ENCODE measurements at places on chromosomes 6 and 20.

DNA sequence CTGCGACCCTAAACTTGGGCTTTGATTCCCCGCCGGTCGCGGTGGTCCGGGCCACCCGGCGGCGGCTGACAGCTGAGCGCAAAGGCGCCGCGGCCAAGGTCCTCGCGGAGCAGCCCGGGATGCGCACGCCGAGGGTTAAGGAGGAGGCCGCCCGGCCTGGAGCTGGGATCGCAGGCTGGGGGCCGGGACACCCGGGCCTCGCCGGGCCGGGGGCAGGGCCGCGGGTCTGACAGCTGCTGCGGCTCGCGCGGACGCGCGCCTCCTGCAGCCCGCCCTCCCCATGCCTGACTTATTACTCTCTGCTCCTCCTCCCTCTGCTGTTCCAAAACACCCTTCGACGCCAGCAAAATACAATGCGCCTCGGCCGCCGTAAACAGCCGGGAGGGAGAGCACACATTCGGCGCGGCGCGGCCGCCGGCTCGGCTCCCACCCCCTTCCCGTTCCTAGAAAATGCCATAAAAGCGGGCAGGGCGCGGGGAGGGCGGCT is 746 bp downstream of the BACH2 start:
- DNase-seq = no peak

DNA sequence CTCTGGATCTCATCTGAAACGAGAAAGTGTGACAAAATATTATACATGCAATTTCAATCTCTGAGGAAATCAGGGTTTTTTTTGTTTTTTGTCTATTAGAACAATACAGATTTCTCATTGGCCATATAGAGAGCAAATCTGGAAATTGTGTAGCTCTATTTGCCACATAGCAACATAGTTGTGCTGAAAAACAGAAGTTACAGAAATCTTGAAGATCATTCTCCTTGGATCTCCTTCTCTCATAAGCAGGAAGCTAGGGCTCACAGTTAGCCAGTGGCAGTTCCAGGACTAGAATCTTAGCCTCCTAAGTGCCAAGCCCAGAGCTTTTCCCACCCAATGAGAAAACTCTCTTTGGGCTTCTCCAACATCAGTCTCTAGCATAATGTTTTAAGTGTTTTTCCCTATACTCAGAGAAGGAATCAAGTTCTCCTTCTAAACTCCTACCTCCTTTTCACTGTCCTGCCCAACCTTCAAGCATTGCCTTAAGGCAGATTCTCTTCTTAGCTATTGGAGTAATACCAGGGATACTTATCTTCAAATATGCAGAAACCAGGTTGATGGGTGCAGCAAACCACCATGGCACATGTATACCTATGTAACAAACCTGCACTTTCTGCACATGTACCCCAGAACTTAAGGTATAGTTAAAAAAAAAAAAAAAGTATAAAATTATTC is 211.6 kb downstream of the ALDH8A1 start:
- no peak for DNase-seq

DNA sequence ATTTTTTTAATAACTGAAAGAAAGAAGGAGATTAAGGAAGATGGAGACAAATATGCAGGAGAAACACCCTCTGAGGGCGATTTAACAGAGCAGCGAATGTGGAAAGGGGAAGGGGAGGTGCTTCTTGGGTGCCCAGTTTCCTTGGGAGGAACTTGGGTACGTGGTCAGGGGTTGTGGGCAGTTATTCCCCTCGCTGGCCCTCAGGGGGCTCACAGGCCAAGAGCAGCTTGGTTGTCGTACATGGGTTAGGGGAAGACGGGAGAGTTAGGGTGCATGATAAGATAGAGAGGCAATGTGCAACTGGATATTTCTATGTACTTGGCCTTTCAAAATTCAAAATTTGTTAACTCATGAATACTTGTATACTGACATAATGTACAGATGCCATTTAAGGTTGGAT is 7.0 kb upstream of the TUBB2A start:
- no peak for DNase-seq

DNA sequence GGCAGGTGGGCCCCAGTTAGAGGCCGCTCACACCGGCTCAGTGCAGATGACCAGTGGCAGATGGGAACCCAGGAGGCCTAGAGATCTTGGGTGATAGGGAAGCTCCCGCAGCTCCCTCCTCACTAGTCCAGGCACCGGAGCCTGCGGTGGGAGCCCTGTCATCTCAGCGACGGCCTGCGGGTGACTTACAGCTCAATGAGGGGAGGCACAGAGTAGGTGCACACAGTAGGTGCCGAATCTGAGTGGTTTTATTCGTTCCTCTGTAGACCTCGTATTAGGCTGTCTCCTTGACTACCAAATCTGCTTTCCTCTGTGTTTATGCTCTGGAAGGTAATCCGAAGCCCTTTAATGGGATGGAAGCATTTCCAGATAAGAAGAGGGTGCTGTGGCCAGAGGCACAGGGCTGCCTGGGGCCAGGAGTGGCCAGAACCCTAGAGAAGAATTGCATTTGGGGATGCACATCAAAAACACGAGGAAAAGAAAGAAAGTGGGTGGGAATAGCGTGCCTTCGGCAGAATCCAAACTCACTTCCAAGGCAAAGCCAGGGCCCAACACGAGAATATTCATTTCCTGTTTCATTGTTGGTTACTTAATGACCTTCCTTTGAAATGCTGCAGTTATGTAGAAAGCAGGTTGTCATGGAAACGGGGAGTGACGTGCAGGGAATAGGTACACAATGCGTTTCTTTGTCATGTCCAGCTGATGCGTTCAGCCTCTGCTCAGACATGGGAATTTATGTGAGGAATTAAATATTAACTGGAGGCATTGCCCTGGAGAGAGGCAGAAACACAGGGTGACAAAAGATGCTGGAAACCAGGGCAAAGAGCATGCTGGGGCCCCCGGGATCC is 24.7 kb downstream of the MYT1 start:
- peak; percentile 62 for DNase-seq

- DNase-seq = no peak
Measured at GRCh38 chr6:53020005-53020744, 25.1 kb upstream of the GSTA4 start.

DNA sequence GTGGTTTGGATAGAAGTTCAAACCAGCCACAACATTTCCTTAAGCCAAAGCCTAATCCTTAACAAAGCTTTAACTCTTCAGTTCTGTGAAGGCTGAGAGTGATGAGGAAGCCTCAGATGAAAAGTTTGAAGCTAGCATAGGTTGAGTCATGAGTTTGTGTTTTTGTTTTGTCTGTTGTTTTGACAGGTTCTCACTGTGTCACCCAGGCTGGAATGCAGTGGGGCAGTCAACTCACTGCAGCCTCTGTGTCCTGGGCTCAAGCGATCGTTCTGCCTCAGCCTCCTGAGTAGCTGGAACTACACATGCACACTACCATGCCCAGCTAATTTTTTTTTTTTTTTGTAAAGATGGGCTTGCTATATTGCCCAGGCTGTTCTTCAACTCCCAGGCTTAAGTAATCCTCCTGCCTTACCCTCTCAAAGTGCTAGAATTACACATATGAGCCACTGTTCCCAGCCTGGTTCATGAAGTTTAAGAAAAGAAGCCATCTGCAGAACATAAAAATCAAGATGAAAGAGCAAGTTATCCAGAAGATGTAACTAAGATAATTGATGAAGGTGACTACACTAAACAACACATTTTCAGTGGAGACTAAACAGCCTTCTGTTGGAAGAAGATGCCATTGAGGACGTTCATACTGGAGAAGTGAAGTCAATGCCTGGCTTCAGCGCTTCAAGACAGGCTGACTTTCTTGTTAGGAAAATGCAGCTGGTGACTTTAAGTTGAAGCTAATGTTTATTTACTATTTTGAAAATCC is 96.2 kb downstream of the SMAP1 start:
- DNase-seq = no peak

DNA sequence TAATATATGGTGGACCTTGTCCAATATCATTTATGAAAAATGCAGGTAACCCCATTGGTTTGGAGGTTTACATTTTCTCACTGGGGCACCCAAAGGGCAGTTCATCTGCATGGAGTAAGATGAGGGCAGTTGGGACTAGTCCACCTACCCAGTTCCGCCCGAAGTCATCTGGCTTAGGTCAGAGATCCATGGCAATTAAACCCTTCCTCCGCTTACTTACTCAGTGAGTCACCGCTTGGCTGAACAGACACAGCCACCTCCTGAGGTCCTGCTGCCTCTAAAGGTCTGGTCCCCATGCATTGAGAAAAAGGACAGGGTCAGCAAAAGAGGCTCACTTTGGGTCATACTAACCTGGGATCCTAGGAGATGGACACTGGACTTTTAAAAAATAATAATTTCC is 102.9 kb upstream of the PRL start:
- DNase-seq = no peak

- DNase-seq = no peak
Measured at GRCh38 chr6:93571346-93571745, 152.0 kb upstream of the EPHA7 start.

DNA sequence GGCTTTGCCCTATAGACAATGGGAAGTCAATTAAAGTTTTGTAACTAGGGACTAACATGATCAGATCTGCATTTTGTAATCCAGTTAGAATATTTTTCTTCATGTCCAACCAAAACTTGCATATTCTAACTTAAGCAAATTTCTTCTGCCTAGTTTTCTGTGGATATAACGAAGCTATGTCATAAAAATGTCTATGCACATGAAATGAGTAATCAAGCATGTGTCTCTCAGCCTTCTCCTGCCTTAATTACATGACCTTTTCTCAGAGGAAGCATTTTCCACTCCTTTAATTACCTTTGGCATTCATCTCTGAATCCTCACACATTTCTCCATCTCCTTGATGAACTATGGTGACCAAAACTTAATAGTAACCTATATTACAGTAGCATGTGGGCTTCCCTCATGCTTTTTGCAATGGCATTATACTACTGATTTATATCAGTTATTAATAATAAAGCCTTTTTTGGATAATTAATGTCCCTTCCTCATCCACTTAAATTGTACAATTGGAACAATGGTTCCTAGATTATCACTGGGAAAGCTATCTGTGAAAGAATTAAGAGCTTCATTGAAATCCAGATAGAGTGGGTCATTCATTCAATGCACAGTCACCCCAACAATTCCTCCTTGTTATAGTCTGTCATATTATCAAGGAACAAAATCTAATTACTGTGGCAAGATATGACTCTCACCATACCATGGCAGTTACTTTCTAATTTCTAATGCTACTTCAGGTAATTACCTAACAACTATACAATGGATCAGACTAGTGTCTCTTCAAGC is 19.1 kb upstream of the FBXO9 start:
- no peak for DNase-seq

GRCh38 chr6:148347441-148348054 is 4.9 kb downstream of the SASH1 start:
- DNase-seq = no peak

DNA sequence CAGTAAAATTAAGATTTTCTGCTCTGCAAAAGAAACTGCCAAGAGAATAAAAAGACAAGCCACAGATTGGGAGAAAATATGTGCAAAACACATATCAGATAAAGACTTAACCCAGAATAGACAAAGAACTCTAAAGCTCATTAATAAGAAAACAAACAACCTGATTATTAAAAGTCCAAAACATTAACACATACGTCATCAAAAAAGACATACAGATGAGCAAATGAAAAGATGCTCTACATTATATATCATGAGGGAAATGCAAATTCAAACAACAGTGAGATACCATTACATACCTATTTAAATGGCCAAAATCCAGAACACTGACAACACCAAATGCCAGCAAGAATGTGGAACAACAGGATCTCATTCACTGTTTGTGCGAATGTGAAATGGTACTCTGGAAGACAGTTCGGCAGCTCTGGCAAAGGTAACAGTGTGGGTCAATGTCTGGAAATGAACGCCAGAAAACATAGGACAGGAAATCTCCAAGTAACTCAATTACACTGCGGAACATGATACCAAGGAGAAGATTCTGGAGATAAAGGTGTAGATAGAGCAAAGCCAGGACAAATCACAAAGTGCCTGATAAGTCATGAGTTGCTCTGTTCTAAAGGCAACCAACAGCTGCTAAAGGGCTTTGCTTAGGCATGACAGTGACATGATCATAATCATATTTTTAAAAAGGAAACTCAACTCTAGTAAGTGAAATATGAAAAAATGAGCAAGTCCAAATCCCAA is 96.8 kb downstream of the PDE10A start:
- no peak for DNase-seq

DNA sequence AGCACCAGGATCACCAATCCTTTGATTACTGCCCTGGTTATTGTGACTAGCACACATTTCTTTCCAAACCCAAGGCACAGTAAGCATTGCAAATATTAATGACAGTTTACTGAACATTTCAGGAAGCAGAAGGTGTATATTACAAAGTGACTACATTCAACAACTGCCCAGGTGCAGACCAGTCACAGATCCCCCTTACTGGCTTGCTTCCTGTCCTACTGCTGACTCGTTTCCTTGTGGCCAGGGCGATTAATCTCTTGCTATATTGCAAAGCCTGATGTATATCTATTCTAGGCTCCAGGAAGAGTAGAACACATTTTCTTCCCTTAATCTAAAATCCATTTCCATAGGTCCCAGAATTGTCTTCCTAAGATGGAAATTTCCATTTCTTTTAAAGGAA is 77.2 kb upstream of the EPHA7 start:
- no peak for DNase-seq

- no peak for DNase-seq
Measured at GRCh38 chr6:34066218-34066571, 79.7 kb downstream of the GRM4 start.

GRCh38 chr6:48658915-48659314 is 547.9 kb upstream of the PTCHD4 start:
- DNase-seq = no peak

DNA sequence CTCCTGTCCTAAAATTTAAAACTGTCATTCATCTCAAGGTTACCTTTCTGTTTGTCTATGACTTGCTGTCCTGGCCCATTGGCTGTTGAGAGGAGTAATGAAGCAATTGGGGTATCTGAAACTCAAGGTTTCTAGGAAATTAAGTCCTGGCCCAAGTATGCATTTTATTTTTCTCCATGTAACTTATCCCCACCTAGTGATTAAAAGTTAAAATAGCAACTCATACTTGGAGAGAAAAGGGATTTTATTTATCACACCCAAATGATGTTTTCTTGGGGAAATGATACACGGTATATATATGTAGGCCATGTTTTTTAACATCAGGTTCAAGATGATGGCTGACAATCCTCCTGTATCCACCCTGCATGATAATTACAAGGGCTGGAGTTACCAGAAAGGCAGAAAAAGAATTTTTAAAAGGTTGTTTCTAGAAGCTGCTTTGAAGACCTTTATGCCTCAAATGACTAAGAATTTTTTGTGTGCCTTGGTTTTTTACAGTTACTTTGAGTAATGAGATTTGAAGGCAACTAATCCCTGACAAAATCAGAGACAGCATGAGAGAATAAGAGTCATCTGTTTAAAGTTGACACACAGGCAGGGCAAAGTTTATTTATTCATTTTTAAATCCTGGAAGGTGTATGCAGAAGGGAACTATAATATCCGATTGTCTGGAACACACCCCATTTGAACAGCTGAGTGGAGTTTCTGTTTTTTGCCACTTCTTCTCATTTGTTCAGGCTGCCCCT is 28.9 kb upstream of the C6orf58 start:
- DNase-seq = no peak

- DNase-seq = no peak
Measured at GRCh38 chr20:3705970-3706739, 6.2 kb downstream of the SIGLEC1 start.

- no peak for DNase-seq
Measured at GRCh38 chr6:136984578-136984977, 60.2 kb downstream of the IL20RA start.
